Stimulated activated CD4-positive, alpha-beta T cell treated with anti-CD3 and anti-CD28 coated beads, Interleukin-15, amount 100 ng/mL, for 1 hour (primary cell): ENCODE measurements at places on chromosomes 1 and 21.

DNA sequence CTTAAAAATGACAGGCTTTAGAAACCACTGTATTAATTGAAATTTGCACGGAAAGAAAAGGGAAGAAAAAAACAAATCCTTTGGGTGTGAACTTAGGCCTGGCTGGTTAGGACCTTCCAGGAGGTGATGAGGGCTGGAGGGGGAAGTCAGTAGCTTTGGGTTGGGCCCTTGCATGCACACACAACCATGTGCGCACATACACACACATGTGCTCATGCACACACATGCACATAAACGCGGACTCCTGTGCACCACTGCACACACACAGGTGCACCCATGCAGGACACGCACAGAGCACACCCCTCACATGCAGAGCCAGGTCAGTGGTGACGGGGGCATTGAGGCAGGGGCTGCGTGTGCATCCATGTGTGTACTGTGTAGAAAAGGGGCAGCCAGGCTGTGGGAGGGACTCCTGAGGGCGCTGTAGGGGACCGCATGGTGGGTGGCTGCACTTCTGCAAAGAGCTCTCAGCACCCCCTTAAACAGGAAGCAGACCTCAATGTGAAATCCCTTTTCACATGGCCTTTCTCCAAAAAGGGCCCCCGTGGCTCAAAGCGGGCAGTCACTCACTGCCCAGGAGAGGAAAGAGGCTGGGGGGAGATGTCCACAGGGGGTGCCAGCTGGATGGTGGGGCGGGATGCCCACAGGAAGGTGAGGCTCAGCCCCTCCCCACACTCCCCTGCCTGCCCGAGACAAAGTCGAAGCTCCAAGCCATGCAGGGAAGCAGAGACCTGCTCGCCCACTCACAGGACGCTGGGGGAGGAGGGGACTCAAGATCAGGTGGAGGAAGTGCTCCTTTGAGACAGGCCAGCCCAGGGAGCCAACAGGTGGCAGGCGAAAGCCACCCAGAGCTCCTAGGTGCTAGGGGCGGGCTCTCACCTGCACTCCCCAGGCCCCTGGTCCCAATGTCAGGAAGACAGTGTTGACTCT, 95.2 kb downstream of the ITPKB start:
- DNase-seq, result no peak

GRCh38 chr1:2837823-2838222, 36.3 kb upstream of the TTC34 start:
- DNase-seq, result no peak

DNA sequence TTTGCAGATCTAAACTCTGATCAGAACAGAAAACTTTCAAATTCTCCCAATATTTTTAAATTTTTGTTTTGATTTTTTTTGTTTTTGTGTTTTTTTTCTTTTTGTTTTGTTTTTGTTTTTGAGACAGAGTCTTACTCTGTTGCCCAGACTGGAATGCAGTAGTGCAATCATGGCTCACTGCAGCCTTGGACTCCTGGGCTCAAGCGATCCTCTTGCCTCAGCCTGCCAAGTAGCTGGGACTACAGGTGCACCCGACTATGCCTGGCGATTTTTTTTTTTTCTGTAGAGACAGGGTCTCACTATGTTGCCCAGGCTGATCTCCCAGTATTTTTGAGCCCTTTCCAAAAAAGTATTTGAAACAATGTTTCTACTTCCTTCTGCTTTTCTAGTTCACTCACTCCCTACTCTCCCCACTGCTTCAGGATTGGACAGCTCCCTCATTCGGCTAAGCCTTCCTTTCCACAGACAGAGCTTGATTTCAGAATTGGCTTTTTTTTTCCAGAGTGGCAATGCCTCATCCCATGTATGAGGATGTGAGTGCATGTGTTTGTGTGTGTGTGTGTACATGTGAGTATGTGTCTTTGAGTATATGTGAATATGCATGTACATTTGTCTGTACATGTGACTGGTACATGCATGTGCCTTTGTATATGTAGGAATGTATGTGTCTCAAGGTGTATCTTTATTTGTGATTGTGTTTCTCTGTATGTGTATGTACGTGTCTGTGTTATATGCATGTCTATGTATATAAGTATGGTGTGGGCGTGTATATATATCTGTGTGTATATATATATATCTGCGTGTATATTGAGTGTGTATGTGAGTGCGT, 11.9 kb downstream of the LHX4 start:
- DNase-seq, result no peak

DNA sequence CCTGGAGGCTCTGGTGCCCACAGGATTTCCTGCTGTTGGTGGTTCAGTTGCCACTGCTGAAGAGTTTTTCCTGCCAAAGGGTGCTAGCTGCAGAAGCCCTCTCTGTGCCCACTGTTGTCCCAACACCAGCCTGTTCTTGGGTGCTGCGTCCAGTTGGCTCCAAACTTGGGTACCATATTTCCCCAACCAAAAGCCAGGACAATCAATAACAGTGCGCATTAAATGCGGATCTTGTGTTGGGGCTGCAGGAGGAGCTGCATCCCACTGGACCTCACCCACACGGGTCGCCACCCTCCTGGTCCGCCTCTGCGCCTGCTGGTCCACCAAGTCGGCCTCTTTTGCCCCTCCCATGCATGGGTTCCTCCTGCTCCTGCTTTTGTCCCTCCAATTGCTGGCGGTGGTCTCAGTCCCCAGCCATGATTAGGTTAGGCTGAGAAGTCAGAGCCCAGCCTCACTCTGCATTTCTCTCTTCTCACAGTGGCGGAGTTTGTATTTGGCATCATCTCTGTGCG, 9.8 kb downstream of the ABCG1 start:
- no peak for DNase-seq

DNA sequence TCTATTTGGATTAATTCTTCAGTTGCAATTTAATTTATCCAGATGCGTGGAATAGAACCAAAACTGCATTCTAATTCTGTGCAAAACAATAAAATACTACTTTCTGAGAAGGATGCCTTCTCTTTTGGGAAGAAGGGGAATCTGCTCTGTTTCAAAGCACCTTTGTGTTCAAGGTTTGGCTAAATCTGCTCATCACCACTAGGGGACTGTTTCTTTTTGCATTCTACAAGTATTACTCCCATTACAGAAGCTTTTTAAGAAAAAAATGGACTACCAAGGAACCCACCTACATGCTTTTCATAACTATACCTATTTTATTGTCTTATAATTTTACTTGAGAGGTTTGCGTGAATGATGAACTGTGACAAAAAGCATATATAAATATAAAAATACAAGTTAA, 18.2 kb downstream of the MRPS6 start:
- DNase-seq, result no peak
